ENCODE measurements at places on chromosomes 7 and 10.
A peak's percentile ranks its signal among the peaks of the same experiment; 100 is the strongest.

GRCh38 chr7:45582868-45583277 is 8.7 kb downstream of the ADCY1 start:
- no peak for DNase-seq

DNA sequence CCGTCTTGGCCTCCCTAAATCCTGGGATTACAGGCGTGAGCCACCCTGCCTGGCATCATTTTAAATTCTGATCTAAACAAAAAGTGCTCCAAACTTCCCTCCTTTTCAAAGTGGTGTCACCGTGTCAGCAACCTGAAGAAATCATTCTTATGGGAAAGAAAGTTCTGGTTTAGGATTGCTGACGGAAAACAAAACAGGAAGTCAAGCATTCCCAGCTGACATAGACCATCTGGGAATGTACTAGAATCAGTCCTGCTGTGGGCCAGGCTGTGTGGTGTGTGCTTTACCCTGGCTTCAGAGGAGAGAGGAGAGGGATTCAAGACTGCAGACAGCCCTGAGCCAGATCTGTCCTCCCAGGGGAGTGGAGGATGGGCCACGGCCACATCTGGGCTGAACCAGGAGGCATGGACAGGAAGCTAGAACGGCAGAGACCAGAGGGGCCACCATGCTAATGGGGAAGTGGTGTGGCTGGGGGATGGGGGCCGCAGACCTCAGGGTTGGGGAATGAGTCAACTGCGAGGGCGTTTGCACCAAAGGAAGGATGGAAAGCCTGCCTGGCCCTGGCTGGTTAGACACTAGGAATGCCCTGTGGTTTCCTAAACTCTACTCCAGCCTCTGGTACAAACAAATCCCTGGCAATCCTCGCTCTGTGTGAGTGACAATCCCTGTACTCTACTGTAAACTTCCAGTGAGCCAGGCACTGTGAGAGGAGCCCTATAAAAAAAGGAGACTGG is 16.7 kb upstream of the CLIP2 start:
- DNase-seq, result peak; percentile 56

DNA sequence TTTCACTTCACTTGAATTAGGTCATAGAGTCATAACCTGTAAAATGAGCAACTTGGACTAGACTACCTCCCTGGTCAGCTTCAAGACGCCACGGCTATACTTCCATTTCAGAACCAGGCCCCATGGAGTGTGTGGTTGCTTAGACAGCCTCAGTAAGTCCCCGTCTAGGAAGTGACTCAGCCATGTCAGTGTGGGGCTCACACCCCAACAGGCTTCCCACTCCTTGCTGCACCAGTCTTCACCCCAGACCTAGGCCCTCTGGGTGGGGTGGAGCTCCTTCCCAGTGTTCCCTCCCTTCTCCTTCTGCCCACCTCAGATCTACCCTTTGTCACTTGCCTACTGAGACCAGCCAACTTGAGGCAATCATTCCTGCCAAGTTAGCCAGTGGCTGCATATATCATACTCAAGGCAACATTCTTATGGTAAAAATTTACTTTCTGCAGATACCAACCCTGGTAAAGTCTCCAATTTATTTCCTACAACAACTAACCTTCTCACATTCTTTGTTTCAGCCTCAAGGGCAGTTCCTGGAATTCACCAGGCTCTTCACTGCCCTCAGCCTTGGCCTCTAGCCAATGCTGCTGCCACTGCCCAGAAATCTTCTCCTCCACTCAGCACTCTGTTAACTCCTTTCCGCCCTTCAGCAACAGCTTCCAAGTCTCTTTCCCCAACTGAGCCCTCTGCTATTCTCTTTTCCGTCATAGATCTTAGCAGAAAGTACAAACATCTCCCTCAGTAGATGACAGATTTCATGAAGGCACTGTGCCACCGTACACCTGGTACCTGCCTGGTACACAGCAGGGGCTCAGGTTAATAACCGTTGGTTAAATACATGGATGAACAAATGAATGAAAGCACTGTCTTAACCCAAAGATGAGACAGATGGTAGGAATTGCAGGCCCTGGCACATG is 31.3 kb upstream of the ZNRF2 start:
- DNase-seq, result no peak

DNA sequence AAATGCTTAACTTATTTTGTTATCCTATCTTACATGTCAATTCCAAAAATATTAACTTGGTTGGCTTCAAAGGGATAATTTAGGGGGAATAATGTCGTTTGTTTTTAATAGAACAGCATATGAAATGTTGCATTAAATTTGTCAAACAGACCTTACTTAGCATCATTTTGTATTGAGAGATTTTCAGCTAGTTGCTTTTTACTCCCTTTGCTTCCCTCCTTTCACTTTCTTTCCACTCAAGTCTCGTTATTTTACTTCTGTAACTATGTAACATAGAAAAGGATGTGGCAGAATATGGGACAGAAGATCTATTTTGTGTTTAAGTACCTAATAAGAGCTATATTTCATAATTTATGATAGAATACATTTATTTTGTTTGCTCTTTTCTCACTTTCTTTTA is 2.6 kb downstream of the PHYHIPL start:
- no peak for DNase-seq

DNA sequence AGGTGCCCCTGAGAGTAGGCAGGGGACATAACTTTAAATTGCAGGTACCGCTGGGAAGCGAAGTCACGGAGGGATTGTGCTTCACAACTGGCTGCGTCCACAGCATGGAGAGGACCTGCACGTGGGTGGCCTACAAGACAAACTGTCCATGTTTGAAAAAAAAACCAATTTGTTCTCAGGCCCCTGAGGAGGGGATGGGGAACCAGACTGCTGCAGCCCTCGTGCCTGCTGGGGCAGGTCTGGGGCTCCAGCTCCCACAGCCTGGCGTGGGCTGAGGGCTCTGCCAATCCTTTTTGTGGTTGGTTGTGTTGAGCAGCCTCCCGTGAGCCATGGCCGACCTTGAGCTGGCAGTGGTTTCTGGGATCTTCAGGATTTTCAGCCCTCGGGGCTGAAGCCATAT is 9.7 kb downstream of the SFRP5 start:
- DNase-seq, result no peak

DNA sequence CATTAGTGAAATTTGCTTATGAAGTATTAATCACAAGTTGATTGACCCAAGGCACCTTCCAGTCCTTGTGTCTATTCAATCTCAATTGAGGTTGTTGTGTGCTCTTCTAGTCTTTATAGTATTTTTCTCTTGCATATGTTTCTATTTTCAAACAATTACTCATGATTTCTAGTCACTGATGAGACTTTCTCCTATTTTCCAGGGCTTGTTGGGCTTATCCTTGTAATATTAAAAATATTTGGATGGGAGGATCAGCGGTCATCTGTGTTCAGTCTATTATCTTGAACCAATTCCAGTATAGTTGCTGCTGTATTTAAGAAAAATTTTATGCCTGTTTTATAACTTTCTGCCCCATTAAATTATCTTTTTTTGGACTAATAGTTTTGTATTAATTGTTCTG is 154.4 kb downstream of the PTEN start:
- no peak for DNase-seq

- DNase-seq, result no peak
Observed at GRCh38 chr7:23074443-23075261, 30.9 kb upstream of the KLHL7 start.

DNA sequence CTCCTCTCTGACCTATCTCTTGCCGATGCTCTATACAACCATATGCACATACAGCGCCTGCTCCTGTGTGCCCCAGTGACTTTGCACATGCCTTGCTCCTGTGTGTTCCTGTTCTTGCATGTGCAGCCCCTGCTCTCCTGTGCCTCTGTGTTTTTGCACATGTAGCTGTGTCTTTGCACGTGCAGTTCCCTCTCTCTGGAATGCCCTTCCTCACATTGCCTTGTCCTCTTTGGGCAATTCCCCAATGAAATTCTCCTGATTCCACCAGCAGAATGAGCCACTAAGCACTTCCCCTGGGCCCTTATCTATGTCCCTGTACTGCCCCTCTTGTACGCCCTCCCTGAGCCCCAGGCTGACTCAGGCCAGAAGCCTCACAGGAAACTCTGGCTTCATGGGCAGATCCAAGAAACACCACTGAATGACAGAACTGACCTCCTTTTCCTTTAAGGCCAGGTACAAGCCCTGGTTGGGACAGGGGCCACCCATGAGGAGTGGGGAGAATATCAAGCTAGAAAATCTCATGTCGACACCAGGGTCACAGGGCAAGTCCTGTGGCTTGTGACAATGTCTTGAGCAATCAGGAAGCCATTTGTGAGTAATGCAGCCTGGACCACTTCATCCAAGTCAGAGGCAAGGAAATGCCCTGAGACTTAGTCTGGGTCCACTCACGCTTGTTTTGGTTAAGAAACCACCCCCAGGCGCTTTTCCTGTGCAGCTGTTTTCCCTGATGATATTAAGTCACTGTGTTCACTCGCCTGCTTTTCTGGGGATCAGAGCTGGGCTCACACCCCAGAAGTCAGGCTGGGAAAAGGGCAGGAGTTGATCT is 1.9 kb upstream of the ARHGAP22 start:
- no peak for DNase-seq

GRCh38 chr10:110416776-110417711 is 80.7 kb upstream of the DUSP5 start:
- no peak for DNase-seq

GRCh38 chr7:24913801-24914464 is 66.0 kb downstream of the OSBPL3 start:
- no peak for DNase-seq

- no peak for DNase-seq
Observed at GRCh38 chr7:55567571-55567970, 4.7 kb downstream of the VOPP1 start.

GRCh38 chr10:95533590-95533989 is 27.6 kb downstream of the SORBS1 start:
- no peak for DNase-seq

GRCh38 chr10:10745291-10745690 is 272.4 kb upstream of the CELF2 start:
- no peak for DNase-seq

DNA sequence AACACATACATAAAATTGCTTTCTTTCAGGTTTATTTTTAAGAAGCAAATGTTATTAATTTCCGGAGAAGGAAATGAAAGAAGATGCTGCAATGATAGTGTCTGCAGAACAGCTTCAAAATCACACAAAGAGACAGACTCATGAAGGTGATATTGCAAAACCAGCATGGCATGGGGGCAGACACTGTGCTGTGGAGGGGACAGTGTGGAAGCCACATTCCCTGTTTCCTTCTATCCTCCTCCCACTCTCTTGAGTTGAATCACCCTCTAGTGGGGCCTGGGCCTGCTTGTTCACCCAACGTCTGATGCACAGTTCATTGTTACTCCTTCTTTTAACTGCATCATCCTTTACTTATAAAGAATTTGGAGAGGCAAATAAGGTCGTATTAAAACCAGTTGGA is 104.0 kb upstream of the INSIG1 start:
- no peak for DNase-seq

GRCh38 chr7:48130658-48131108 is 40.6 kb upstream of the ABCA13 start:
- no peak for DNase-seq

DNA sequence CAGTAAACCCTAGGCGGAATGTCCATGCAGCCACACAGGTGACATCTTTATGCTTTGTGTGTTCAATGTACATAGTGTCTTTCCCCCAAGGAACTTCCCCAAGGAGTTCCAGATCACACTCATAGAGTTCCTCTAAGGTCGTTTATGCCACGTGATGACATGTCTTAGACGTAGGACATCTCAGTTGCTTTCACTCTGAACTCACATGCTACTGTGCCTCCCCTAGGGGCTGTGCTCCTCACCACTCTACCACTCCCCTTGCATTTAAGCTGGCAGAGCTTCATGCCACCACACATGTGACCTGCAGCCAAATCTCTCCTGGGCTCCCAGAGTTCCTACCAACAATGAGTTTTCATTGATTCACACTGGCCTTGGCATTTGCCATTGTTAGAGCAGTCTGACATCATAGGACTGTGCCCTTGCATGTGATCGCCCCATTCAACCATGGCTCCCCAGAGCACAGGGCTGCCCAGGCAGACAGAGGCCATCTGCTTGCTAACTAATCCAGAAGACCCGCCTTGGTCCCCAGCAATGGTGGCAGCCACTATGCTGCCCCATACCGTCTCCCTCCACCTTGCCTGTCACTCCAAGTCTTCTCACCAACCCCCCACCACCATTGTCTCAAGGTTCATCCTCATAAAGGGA is 95.3 kb upstream of the MACROH2A2 start:
- DNase-seq, result no peak

DNA sequence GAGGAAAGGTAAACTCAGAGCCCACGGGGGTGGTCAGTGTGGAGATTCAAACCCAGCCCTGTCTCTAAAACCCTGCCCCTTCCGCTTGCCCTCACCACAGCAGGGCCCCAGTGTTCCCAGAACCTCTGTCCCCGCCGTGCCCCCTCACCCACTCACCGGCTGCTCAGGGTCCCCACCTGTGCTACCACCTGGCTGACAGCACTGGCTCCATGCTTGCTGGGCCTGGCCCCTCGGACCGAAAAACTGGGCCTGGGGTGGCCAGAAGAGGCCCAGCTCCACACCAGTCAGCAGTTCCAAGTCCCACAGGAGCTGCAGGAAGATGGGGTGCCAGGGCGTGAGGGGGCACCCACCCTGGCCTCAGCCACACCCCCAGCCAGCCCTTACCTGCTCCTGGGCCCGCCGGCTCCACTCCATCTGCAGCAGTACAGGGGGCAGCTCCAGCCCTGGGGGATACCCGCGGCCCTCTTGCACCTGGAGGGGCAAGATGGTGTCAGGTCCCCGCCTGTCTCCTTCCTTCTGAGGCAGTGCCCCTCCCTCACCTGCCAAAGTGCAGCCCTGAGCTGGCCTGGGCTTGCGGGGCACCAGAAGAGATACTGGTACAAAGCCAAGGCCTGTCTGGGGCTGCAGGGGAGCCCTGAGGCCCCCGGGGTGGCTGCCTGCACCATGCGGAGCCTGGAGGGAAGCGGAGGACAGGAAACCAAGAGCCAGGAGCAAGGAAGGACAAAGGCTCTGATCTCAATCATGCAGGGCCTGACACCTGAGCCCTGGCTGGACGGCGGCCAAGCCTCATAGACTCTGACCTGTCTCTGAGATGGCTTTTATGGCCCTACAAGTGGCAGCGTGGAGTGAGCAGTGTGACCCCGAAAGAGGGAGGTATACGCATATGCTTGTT is 11.7 kb downstream of the ATP6V1F start:
- no peak for DNase-seq

DNA sequence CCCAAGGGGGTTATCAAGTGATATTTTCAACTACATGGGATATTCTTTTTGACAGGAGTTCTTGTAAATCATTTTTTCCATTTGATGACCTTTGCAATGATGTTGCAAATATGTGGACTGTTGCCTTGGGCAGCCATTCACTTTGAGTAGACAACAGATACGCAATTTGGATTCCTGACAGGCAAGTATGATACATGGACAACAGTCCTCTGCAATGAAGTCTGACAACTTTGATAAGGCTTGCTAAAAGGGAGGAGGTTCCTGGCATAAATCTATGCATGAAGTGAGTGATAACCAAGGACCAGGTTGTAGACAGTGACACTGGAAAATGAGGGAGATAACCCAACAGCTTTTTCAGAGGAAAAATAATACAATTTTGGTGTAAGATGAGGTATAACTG is 17.7 kb downstream of the LRRD1 start:
- DNase-seq, result no peak

Measured in SK-N-DZ (cell line).